DMS 273 treated with DMSO at 0.1 percent for 48 hours (cell line): ENCODE measurements at places on chromosomes 16 and 17.

- no peak for DNase-seq
Measured at GRCh38 chr16:57992084-57992483, 8.4 kb downstream of the ZNF319 start.

DNA sequence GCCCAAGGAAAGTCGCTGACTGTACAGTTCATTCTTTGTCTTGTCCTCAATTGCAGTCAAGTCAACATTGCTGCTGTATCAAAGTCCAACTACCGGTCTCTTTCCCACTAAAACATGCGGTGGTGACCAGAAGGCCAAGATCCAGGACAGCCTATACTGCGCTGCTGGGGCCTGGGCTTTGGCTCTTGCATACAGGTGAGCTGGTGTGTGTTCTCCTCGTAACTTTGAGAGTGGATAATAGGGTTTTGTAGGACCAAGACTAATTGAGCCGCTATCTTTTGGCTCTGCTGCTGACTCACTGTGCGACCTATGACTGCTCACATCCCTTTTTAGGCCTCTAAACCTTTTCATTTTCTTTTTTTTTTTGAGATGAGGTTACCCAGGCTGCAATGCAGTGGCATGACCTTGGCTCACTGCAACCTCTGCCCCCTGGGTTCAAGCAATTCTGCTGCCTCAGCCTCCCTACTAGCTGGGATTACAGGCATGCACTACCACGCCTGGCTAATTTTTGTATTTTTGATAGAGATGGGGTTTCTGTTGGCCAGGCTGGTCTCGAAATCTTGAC lies 38.7 kb downstream of the PHKB start:
- DNase-seq: no peak

GRCh38 chr16:79402920-79403319 lies 197.6 kb downstream of the MAF start:
- DNase-seq: no peak

GRCh38 chr16:3566990-3567389 lies 10.2 kb downstream of the NLRC3 start:
- no peak for DNase-seq

- no peak for DNase-seq
Measured at GRCh38 chr16:53908731-53909130, 204.8 kb downstream of the FTO start.

DNA sequence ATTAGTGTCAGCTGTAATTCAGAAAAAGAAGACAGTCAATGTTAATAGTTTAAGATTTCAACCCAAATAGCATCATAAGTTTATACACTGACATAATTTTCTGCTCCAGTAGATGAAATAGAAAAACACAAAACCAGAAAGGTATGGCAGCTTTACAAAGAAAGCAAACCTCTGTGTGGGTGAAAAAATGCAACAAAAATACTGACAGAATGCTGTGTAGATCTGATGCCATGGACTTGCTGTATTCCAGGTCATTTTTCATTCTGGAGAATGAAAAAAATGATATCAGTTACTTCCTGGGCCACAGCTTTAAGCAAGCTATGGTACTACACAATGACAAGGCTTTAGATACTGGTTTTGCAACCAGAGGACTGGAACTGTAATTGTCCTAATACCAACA lies 116.0 kb downstream of the MAP2K4 start:
- DNase-seq: no peak

DNA sequence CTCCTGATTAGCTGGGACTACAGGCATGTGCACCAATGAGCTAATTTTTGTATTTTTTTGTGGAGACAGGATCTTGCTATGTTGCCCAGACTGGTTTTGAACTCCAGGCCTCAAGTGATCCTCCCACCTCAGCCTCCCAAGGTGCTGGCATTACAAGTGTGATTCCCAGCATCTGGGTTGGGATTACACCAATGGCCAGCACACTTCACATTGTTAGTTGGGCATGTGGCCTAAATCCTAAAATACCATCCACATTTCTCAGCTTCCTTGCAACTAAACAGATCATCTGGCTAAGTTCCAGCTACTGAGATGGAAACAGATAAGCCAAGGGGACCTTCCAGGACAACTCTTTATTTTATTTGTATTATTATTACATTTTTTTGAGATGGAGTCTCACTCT lies 9.9 kb downstream of the RABEP2 start:
- no peak for DNase-seq

GRCh38 chr16:48091117-48091516 lies 64.7 kb downstream of the ABCC12 start:
- DNase-seq: no peak

DNA sequence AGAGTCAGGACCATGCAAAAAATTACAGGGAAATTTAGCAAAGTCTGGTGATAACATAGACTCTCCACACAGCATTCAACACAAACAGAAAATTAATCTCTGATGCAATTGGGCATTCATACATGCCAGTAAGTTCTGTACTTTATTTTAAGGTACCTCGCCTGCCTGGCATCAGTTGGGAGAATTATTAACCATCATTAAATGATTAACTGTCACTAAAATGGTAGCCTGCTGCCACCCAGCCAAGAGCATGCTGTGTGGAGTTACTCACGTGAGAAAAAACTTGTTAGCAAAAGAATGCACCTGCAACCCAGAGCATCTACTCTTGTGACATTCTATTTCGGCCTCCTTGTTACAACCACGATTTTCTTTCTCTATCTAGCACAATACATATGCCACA lies 117.2 kb downstream of the GRIN2A start:
- no peak for DNase-seq

DNA sequence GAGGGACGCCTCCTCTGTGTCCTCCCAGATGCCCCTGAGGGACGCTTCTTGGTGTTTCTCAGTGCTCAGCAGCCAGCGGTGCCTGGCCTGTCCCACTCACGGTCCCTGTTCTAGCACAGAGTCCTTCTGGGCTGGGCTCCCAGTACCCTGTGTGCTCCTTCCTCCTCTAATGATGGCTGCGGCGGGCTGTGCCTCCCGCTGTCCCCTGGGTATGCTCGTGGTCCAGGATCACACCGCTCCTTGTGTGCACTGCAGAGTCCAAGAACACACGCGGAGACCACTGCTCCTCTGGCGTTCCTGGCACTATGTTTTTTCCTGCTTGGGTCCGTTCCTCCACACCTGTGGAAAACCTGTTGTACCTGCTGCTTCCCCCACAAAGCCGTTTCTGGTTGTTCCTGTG lies 15.1 kb upstream of the IRF8 start:
- no peak for DNase-seq

DNA sequence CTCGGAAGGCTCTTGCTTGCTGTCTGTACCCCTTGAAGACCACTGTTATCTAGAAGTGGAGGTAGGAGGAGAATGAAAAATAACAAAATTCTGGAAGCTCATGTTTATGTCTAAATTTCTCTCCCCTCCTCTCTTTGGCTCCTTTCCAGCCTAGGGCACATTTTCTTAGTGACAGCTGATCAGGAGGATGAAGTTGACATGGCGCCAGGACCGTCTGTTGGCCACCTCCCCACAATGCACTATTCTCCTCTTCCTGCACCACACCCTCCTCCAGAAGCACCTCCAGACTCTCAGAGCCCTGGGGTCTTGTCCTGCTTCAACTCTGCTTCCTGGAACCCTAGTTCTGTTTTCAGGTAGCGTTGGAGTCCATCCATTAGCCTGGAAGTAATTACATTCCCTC lies 25.5 kb upstream of the SSTR2 start:
- DNase-seq: no peak

DNA sequence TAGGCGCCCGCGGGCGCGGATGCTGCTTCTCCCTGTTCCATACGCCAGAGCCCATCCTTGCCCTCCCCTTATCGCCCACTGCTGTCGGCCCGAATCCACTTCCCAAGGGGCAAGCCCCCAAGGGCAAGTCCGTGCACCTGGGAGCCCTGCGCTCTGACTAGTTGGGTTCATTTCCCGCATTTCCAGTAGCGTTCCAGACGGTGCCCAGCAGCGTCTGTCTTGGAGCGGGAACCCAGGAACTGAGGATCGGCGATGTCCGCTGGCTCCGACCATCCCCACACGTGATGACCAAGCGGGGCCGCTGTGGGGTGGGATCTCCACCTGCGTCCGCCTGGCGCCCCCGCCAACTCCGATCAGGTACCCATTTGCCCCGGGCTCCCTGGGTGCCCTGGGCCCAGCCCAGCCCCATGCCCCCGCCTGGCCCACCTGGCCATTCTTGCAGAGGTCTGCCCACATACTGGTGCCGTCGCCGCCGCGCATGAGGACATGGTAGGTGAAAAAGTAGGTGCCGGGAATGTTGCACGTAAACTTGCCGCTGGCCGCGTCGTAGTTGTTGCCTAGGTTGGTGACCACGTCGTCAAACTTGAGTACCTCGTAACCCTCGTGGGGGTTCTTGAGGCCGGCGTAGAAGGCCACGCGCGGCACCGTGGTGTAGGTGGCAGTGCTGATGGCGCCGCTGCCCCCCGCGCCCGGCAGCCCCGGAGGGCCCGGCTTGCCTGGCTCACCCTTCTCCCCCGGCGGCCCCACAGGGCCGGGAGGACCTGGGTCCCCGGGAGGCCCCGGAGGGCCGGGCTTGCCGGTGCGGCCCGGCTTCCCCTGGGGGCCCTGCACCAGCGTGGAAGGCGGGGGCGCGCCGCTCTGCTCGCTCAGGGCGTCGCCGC lies 837 bp downstream of the C1QL1 start:
- DNase-seq: no peak

- DNase-seq: no peak
Measured at GRCh38 chr16:68685685-68686478, 40.8 kb downstream of the CDH3 start.

DNA sequence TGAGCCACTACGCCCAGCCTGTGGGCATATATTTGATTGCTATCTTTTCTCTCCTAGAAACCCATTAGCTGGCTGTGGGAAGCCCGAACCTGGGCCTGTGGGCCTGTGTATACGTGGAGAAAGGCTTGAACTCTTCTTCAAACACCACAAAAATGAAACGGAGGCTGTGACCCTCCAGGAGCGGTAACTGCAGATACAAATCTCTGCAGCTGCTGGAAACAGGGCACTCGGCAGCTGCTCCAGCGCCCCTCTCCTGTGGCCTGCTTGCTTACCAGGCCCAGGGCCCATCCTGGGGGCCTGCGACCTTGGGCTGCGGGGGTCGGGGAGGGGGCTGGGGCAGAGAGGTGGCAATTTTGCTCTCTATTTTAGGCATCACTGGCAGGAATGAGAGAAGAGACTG lies 28.0 kb upstream of the MTSS2 start:
- DNase-seq: no peak

GRCh38 chr17:306536-307294 lies 45.9 kb downstream of the RPH3AL start:
- no peak for DNase-seq

- no peak for DNase-seq
Measured at GRCh38 chr16:2082171-2082982, 34.6 kb downstream of the TSC2 start.

DNA sequence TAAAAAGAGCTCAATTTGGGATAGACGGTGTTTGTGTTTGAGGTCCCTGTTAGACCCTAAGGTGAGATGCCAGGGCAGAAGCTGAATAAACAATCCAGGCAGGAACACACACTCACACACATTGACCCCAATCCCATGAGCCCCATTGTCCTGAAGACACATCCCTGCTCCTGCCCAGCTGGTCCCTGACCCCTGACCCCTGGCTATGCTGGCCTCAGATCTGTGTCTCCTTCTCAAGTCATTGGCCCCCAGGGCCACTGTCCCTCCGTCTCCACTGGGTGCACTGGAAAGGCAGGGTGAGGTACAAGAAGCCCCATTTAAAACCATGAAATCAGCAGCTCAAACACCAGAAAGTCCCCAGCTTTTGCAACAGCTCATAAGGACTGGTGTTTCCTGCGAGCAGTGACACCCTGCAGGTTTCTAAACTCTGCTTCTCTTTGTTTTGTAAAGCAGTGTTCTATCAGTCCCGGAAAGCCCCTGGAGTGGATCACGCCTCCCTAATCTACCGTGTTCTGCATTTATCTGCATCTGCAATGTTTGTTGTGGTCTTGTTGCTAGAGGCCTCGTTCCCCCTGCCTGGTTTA lies 18.0 kb upstream of the ASGR2 start:
- DNase-seq: no peak

GRCh38 chr16:51747329-51747728 lies 596.3 kb upstream of the SALL1 start:
- no peak for DNase-seq

- DNase-seq: no peak
Measured at GRCh38 chr17:4879601-4880000, 19.7 kb upstream of the C17orf107 start.

DNA sequence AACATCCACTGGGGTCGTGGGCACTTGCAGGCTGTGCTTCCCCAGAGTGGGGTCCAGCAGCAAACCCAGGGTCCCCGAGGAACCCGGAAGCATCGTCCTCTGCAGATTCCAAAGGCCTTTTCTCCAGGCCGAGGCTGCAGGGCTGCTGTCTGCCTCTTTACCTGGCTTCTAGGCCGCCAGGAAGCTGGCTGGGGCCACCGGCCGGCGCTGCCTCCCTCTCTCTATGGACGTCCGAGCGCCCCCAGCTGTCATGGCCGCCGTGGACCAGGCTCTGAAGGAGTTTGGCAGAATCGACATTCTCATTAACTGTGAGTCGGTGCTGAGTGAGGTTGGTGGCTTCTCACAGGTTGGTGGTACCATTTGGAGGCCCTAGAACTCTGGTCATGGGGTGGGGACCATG lies 5.6 kb downstream of the DECR2 start:
- DNase-seq: no peak

- no peak for DNase-seq
Measured at GRCh38 chr17:8109661-8110455, 8.5 kb downstream of the ALOXE3 start.

DNA sequence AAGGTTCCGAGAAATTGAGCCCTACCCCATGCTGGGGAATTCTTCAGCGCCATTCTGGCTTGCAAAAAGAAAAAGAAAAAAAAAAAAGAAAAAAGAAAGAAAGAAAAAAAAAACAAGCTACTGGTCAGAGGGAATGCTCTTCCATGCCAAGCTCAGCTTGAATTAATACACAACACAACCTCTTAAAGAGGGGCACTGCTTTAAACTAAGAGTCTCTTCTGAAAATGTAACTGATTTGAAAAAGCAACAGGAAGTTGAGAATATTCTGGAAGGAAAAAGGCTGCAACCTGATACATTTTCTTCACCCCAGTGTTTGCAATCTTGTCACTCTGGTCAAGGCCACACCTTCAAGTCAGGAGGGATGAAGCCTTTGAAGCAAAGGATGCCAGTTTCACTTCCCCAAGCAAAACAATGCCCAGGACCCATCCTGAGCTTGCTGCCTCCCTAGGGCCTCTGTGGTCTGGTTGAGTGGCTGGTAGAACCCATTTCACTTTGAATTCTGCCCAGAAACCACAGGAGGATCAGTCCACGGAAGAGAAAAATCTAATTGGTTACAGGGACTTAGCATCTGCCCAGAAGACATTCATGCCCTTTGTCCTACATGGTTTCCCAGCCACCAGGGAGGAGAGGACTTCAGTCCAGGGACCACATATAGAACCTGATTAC lies 389.7 kb downstream of the SOX9 start:
- no peak for DNase-seq

DNA sequence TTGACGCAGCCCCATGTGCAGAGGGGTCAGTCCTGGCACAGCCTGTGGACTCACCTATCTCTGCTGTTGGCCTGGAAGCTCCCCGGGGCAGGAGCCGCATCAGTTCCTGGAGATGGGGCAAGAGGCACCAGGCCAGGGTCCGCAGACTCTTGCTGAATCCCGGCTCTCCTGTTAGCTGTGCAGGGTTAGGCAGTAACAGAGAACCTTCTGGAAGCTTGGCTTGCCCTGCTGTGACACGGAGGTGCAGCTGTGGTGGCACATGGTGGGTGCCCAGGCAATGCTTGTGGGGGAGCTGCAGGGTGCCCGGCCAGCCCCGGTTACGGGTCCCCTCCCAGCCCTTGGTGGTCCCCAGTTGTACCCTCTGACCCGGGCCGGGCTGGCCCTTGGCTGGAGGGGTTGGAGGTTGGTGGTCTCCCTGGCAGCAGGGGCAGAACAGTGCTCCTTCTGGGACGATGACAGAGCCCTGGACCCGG lies 26.0 kb upstream of the ZNF469 start:
- no peak for DNase-seq
